ENCODE measurements at places on chromosomes 12 and 14. TPM values are rescaled to one million over a fixed set of nuclear protein-coding genes. Genes with fewer than 3 reads are reported as not detected.

Gene REP15
- total RNA-seq, result 2.3 TPM

Gene IPO4
- 38.4 TPM for total RNA-seq

Gene FERMT2
- 75.8 TPM for total RNA-seq

Gene ANO2
- total RNA-seq, result 7.6 TPM

Gene P2RX2
- 8.6 TPM for total RNA-seq

Gene KRT2
- not detected for total RNA-seq

- DNase-seq, result no peak
- no peak overlapping the region for H3K4me3 ChIP-seq
- H3K36me3 ChIP-seq, result no peaks in the 10 kb centered on the region
- H3K27ac ChIP-seq, result no peak overlapping the region
These were observed 38.3 kb upstream of the LDHB start for GRCh38 chr12:21695986-21696385.

- peak overlapping the region; percentile 23 for H3K27ac ChIP-seq
- no peaks in the 10 kb centered on the region for H3K27me3 ChIP-seq
- H3K4me1 ChIP-seq, result peaks cover 23% of the 10 kb centered on the region
- no peak overlapping the region for H3K4me3 ChIP-seq
- DNase-seq, result no peak
These were observed 76.3 kb downstream of the PDE3A start for GRCh38 chr12:20444595-20445170.

DNA sequence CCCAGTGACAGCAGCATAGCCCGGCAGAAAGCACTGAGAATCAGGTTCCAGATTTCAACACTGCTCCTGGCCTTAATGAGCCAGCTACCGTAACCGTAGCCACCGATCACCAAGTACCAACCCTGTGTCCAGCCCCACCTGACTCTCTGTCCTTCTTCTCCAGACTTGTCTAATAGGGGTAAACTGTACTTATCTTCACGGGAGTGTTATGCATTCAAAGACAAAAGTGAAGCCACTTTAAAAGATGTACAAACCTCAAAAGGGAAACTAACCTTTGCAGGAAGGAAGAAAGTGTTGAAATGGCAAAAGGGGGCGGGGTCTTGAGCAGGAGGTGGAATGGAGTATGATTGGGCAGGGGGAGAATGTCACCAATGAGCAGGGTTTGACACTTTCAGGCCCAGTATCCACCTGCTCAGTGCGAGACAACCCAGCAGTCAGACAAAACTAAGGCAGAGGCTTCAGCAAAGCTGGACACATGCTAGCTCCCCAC lies 226.1 kb downstream of the CHST11 start:
- no peak overlapping the region for H3K4me3 ChIP-seq
- no peak for DNase-seq
- H3K36me3 ChIP-seq, result no peaks in the 10 kb centered on the region

DNA sequence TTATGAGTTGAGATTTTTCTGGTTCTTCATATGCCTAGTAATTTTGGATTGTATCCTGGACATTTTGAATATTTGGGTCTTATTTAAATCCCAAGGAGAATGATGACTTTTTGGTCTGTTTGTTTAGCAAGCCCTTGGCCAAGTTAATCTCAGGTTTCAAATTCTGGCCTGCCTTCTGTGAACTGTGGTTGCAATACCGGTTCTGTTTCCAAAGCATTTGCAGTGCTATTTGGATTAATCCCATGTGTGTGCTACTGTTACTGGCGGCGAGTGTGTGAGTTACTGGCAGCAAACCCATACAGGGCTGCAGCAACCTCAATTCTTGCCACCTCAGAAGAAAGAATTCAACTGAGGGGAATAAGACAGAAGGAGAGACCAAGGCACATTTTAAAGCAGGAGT lies 51.1 kb downstream of the TMEM260 start:
- DNase-seq, result no peak
- H3K4me1 ChIP-seq, result no peaks in the 10 kb centered on the region
- H3K4me3 ChIP-seq, result no peak overlapping the region
- no peaks in the 10 kb centered on the region for H3K27me3 ChIP-seq
- no peak overlapping the region for H3K27ac ChIP-seq
- H3K36me3 ChIP-seq, result peaks cover 62% of the 10 kb centered on the region

DNA sequence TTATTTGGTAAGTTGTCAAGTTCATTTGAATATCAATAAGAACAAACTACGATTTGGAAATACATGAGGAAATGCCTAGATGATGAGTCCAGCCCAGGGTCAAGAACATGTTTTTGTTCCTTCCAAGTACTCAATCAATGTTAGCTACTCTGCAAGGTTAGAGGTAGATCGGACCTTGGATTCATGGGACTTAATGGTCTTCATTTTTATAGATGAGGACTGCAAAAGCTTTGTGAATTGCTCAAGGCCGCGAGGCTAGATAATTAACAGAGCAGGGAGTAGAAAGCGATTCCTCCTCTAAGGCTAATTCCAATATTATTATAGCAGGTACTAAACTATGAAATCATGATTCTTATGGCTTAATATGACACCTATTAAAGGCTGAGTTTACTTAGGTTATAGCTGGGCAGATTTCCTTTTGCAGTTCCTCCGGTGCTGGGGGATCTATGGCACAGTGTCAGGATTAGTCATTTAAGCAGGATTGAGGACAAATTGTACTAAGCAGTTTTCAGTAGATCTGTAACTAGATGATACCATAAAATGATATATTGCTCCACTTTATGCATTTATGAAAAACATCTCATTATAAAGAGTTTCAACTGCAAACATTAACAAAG lies 19.8 kb downstream of the NR1H4 start:
- H3K4me3 ChIP-seq, result no peak overlapping the region
- H3K27ac ChIP-seq, result no peak overlapping the region
- H3K4me1 ChIP-seq, result peaks cover 6% of the 10 kb centered on the region
- no peaks in the 10 kb centered on the region for H3K27me3 ChIP-seq
- DNase-seq, result no peak
- no peaks in the 10 kb centered on the region for H3K36me3 ChIP-seq

- DNase-seq, result no peak
- peaks cover 11% of the 10 kb centered on the region for H3K36me3 ChIP-seq
- H3K4me1 ChIP-seq, result peaks cover 42% of the 10 kb centered on the region
- H3K27me3 ChIP-seq, result no peaks in the 10 kb centered on the region
- no peak overlapping the region for H3K27ac ChIP-seq
These were observed 12.1 kb downstream of the CSRP2 start for GRCh38 chr12:76866726-76867125.

DNA sequence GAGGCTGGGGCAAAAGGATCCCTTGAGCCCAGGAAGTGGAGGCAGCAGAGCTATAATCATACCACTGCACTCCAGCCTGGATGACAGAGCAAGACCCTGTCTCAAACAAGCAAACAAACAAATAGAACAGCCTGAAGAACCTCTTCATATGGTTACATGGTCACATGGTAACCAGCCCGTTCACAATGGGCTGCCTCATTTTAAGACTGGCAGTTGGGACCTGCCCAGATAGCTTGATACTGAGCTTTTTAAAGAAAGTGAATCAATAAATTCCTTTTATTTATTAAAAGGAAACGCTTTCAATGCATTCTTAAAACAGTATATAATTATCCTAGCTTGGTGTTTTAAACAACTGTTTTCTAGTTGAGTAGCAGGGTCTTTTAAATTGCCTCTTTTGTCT lies 10.5 kb downstream of the MLXIP start:
- peaks cover 19% of the 10 kb centered on the region for H3K4me1 ChIP-seq
- DNase-seq, result no peak
- H3K4me3 ChIP-seq, result no peak overlapping the region
- H3K36me3 ChIP-seq, result peaks cover 13% of the 10 kb centered on the region
- no peak overlapping the region for H3K27ac ChIP-seq
- no peaks in the 10 kb centered on the region for H3K27me3 ChIP-seq

- no peak for DNase-seq
- no peaks in the 10 kb centered on the region for H3K36me3 ChIP-seq
- peaks cover 29% of the 10 kb centered on the region for H3K4me1 ChIP-seq
- peaks cover 39% of the 10 kb centered on the region for H3K27me3 ChIP-seq
- H3K4me3 ChIP-seq, result peak overlapping the region; percentile 62
- H3K27ac ChIP-seq, result no peak overlapping the region
These were observed 1.6 kb downstream of the CRIP2 start for GRCh38 chr14:105476097-105476830.

- no peaks in the 10 kb centered on the region for H3K27me3 ChIP-seq
- H3K4me1 ChIP-seq, result no peaks in the 10 kb centered on the region
- H3K27ac ChIP-seq, result no peak overlapping the region
- no peak for DNase-seq
- no peaks in the 10 kb centered on the region for H3K36me3 ChIP-seq
- H3K4me3 ChIP-seq, result no peak overlapping the region
These were observed 91.4 kb downstream of the SUDS3 start for GRCh38 chr12:118467641-118468305.

DNA sequence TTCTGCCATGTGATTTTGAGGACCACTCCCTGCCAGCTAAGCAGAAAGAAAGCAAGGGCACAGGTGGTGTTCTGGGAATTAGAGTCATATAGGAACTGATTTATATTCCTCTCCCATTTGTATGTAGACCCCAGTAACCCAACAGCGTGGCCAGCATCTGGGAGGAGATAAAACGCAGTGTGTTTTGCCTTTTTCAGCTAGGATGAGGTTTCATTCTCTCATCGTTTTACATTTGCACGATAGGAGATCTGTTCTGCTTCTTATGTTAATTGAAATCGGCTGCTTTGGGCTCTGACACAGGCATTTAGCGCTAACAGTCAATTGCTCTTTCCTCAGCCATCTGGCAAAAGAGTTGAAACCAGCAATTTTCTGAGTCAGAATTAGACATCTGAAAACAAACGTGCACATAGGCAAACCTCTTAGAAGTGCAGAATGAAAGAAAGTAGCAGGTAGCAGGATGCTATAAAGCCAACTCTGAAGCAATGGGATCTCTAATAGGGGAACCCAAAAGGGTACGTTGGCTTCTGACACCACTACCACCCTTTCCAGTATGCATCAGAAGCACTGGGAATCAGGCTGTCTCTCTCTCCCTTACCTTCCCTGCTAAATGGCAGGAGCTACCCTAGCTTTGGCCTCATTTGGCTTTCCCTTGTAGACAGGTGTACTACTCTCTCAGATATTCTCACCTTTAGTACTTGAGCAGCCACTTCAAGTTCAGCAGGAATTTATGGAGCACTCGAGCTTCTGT lies 219.1 kb downstream of the PHLDA1 start:
- H3K27ac ChIP-seq, result peak overlapping the region; percentile 83
- H3K36me3 ChIP-seq, result no peaks in the 10 kb centered on the region
- peaks cover 26% of the 10 kb centered on the region for H3K4me1 ChIP-seq

All from mesothelial cell of epicardium (in vitro differentiated cells).